HepG2 (cell line): ENCODE measurements at places on chromosomes 16 and 17. TPM values are rescaled to one million over a fixed set of nuclear protein-coding genes. Genes with fewer than 3 reads are reported as not detected.

USP7 gene
- 52.5 and 58.4 TPM in 2 replicates for polyA plus RNA-seq

CTRB1 gene
- polyA plus RNA-seq: 0.55 TPM in 1 of 2 replicates, not detected in the other

KRT20 gene
- 0.20 and 1.0 TPM in 2 replicates for polyA plus RNA-seq

TUBG2 gene
- 42.3 and 48.3 TPM in 2 replicates for polyA plus RNA-seq

- DNase-seq: peak; percentile 20
These were observed 10.1 kb downstream of the DYNC1LI2 start for GRCh38 chr16:66741169-66741900.

- DNase-seq: no peak
These were observed 66.9 kb downstream of the COPRS start for GRCh38 chr17:31792007-31792585.

GRCh38 chr17:38967290-38967738 lies at the start of gene FBXO47:
Gene FBXO47 (minus strand): TSS chr17:38967403. CDS start chr17:38963025, 4,378 bp downstream.
- DNase-seq: peak; percentile 21

- DNase-seq: no peak
These were observed 56.2 kb downstream of the TK2 start for GRCh38 chr16:66493490-66494401.

GRCh38 chr17:51120357-51120738 lies 320 bp downstream of the SPAG9 start:
- no peak for DNase-seq

- no peak for DNase-seq
These were observed 35.0 kb downstream of the ZCCHC14 start for GRCh38 chr16:87457709-87458423.

GRCh38 chr16:82176204-82176603 lies 6.2 kb upstream of the MPHOSPH6 start:
- DNase-seq: no peak

DNA sequence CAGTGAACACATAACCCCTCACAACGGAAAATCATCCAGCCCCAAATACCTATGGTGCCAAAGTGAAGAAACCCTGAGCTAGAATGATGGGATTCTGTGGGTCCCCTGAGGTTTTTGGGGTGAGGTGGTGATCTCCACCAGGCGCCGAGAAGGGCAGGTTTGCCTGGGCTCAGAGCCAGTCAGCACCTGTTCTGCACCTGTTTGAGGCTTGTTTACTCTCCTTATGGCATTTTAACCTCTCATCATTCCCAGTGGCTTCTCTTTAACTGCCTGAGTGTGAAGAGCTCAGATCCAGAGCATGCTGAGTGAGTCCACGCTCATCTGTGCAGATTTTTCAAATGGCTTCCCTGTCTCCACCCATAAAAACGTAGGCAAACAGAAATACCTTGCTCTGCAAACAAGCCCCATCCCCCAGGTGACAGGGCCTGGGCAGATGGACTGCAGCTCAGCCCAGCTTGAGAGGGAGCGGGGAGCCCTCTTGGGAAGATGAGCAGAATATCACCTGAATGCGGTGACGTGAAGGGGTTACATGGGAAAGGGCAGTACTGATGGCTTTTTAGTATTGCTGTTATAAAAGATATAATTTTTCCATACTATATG lies 40.1 kb upstream of the CLEC19A start:
- no peak for DNase-seq

DNA sequence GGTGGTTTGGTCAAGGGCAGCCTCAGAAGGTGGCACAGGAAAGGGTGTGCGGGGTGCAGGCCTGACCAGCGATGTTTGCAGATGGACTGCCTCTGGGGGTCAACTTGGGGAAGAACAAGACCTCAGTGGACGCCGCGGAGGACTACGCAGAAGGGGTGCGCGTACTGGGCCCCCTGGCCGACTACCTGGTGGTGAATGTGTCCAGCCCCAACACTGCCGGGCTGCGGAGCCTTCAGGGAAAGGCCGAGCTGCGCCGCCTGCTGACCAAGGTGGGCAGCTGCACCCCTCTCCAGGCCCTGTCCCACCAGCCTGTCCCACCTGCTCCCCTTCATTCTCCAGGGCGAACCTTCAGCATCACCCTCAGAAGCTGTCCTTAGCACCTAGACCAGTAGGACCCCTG lies 12.5 kb downstream of the DHODH start:
- no peak for DNase-seq

DNA sequence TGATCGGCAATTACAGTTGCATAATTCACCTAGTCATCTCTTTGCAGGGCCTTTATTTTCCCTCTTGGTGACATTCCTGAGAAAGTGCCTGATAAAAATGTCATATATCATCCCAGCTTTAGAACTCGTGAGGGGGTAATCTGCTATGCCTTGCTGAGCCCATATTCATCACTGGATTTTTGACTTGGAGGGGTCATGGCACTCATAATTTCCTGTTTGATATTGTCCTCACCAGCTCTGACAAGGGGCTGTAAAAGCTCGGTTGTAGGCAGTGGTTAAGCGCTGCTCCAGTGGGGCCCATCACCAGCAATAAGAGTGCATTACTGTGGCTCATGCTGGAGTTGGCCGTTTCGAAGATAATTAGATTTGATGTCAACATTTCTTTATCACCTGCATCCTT lies 227.3 kb downstream of the IRX3 start:
- DNase-seq: no peak

DNA sequence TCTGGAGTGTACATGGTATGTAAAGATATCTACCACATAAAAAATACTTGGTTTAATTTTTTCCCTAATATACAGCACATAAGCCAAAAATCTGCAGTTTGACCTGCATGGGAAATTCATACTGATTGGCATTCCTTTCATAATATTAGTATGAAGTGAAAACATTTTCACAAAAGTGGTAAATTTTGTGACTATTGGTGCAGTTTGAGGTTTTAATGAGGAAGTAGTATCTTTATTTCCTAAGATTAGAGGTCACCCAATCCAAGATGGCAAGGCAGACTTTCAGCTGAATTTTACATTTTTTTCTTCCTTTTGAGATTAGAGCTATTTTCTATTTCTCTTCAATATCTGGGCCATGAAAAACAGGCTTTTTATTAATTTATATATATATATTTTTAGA lies 21.2 kb downstream of the METTL9 start:
- no peak for DNase-seq

DNA sequence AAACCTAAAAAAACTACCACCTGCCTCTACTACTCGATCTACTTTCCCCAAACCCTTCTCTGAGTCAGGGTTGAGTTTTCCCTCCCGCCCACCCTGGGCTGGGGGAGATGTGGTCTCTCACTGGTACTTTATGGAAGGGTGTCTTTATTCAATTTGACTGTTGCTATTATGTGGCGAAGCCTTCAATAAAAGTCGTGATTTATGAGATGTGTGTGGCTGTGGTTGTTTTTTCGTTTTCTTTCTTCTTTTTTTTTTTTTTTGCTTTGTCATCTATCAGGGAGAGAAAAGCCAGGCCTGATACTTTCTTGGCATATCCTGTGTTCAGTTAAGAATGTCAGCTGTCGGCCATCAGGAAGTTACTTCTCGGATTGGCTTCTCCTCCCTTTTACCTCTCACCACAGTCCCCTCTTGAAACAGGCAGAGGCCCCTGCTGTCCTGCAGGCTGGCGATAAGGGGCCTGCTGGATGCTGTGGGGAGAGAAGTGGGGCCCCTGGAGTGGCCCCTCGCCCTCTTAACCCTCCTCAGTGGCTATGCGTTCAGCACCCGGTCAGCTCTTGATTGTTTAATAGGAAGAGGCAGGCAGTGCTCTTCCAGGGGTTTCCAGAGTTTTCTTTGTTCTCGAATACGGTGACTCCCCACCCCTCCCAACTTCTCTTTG lies 123.0 kb downstream of the MSI2 start:
- DNase-seq: no peak

DNA sequence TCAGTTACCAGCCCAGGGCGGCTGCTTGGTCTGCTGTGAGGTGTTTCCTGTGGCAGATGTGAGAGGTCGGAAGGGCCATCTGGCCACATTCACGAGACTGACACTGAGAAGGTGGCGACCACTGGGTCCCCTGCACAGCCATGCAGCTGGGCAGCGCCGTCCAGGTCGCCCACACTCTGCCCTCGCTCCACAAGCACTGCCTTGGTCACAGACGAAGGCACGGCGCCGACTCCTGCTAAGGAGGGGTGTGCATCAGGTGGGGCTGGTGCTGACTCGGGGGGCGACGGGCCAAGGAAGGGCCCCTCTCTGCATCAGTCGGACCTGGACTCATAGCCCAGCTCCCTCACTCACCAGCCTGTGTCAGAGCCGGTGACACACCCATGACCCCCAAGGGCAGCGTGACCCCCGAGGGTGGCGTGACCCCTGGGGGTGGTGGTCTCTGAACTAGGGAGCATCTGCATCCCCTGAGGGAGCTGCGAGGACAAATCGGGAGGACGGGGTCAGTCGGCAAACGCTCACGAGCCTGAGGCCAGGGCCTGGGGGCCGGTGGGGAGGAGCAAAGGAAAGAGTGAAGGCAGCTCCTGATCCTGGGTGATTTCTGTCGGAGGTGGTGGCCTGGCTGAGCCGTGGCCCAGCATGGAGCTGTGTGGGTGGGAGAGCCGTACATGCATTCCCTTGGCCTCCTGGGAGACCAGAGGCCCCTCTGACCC lies 30.4 kb downstream of the NME3 start:
- no peak for DNase-seq

- DNase-seq: peak; percentile 49
These were observed 15.3 kb downstream of the NLK start for GRCh38 chr17:28057731-28058246.

DNA sequence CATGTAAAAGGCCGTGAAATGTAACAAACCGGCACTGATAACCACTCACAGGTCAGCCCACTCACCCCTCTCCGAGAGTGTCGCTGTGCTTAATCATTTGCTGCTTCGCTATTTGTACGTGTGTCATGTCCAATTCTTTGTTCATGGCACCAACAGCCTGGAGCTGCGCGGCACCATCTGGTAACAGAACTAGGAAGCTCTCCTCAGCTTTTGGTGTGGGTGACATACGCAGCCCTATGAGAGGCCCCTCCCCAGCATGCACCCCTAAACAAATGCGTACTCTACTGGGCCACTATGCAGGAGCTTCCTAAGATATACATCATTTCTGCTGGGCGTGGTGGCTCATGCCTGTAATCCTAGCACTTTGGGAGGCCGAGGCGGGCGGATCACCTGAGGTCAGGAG lies 2.3 kb upstream of the PECAM1 start:
- DNase-seq: no peak

- DNase-seq: no peak
These were observed 10.5 kb upstream of the RAI1 start for GRCh38 chr17:17670701-17671305.

DNA sequence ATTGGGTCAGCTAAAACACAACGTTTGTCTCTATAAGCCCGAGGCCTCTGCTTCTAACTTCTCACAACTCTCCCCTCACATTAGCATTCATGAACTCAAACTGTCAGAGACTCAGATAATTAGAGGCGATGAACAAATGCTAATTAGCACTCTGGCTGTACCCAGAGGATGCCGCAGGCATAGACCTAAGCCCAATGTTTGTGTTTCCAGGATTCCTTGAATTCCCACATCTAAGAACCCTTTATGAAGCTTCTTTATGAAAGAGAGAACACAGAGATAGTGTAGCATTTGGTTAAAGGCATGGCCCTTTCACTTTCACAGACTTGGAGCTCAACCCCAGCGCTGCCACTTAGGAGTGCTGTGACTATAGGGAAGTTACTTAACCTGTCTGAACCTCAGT lies 512.2 kb downstream of the GRIN2A start:
- DNase-seq: no peak

DNA sequence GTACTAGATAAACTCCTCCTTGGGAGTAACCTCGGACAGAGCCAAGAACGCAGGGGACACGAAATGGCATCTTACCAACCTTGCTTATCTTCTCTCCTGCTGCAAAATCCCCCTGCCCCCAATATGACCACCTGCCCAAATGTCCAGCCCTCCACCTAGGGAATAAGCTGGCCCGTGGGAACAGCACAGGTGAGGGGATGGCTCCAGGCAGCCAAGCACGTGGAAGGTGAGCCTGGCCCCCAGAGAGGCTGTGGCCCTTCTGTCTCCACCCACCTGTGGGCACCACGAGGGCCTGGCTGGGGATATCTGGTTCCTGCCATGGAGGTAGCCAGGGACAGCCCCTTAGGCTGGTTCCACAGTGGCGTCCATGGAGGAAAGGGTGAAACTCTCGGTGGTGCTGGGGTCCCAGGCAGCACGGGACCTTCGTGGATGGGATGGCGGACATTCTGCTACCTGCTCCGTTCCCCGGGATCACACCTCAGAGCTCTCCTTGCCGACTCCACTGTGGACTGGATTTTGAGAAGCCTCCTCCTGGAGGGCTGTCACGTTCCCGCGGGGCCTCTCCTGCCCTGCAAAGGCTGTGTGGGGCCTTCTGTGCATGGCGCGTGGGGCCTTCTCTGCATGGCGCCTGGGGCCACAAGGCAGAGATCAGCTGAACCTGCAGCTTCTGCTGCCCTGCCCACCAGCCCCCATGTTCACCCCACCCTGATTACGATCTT lies 388.5 kb upstream of the TNRC6C start:
- DNase-seq: no peak

GRCh38 chr16:81315271-81316175 lies 761 bp downstream of the GAN start:
- DNase-seq: peak; percentile 32
